Memory B cell (primary cell): ENCODE measurements at places on chromosomes 5 and 9.

DNA sequence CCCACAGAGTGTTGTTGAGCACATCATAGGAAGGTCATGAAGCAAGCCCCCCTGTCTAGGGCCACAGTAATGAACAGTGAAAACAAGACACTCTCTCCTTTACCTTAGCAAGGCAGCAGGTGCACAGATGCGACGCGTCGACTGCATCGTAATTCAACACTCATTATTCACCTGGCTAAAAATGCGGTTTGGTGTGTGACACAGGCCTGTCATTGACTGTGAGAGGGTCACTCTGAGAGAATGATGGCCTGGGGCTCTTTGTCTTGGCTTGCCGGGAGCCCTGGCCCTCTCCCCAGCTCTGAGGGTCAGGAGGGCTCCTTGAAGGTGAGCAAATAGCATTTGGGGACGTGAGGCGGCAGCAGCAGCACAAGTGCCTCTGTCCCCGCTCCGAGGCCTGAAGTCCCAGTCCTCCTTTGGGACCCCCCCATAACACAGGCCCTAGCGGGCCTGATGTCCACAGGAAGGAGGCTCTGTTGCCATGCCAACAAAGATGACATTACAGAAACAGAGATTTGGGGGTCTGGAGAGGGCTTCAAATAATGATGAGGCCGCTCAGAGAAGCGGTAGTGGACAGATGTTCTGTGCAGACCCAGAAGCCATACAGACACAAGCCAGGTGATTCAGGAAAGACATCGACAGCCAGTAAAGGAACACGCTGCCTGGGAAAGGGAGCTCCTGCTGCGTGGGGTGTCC is 46.7 kb downstream of the SHB start:
- no peak for DNase-seq

GRCh38 chr9:107630156-107630555 is 140.6 kb upstream of the KLF4 start:
- no peak for DNase-seq

GRCh38 chr5:154287136-154287535 is 96.6 kb downstream of the GALNT10 start:
- no peak for DNase-seq

DNA sequence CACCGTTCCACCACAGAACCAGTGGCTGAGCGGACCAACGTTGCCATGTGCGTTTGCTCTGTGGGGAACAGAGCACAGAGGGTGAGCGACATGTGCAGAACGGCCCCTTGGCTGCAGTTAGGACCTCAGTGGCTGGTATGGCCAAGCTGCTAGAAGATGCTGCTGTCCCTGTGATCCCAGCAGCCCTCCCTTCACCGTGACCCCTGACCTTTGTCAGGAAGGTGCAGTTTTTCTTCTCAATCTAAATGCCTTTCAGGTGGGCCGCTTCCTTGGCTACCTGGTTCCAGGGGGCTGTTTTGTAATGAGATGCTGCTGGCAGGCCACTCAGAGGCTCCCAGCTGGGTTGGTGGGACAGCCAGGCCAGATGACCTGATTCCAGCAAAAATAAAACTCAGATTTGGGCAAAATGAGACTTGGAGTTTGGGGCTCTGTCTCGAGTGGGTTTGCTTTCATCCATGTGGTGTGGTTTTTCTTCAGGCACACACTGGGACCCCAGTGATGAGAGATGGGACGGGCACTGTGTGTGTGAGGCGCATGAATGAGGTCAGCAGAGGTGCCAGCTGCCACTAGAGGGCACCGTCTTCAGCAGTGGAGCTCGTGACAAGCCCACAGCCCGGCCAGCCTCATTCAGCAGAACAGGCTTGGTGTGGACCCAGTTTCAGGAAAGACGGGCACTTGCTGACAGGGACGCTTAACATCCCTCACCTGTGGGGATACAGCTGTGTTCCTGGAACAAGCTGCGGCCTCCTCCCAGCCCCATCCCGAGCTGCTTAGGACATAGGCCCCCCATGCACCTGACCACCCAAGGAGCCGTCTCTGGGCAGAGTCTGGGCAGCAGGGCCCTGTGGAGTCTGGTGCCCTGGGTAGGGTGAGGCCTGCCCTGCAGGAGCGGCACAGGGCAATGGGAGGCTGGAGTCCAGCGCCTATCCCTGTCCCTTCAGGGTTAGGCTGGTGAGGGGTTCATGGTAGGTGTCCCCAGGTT is 4.1 kb downstream of the MRPS2 start:
- DNase-seq, result peak; percentile 34

DNA sequence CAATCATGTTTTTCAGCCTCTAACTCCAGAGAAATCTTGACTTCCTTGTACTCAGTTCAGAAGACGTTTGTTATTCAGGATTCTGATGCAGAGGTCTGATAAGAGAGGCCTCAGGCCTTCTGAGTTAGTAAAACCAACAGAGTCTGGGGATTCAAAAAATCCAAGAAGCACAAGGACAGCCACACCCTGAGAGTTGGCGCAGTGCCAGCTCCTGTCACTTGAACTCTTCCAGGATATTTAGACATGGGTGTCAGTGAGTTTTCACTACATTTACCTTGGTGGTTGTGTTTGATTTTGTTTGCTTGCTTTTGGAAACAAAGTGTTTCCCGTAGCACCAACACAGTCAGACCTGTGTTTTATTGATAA is 41.6 kb upstream of the PDE8B start:
- DNase-seq, result no peak

- no peak for DNase-seq
Observed at GRCh38 chr9:121638901-121639592, 12.4 kb upstream of the DAB2IP start.

DNA sequence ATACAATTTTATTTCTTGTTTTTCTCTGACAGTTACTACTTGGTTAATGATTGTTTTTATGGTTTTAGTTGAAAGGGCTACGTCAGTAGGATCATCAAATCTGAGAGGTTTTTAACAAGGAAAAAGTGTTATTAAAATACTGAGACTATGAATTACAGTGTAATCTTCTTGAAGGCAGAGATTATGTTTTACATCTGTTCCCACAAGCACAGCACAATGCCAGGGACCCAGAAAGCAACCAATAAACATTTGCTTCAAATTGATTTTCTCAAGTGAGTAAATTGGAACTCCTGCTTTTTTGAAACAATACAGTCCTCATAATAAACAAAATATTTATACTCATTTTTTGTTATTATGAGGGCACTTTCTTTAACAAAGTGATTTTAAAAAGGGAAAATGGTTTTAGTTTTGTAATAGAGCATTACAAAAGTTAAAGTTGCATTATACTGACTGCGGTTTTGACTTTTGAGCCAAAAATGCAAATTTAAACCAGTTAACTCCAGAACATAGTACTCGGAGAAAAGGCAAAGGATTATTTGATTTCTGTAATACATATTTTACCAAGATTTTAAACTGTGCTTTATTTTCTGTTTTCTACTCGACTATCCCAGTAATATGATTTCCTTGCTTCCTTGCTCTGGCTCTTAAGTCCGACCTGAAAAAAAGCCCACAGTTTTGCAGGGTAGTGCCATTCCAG is 176.9 kb downstream of the GDNF start:
- DNase-seq, result no peak

GRCh38 chr9:127991017-127991756 is 10.4 kb upstream of the EEIG1 start:
- DNase-seq, result peak; percentile 50

DNA sequence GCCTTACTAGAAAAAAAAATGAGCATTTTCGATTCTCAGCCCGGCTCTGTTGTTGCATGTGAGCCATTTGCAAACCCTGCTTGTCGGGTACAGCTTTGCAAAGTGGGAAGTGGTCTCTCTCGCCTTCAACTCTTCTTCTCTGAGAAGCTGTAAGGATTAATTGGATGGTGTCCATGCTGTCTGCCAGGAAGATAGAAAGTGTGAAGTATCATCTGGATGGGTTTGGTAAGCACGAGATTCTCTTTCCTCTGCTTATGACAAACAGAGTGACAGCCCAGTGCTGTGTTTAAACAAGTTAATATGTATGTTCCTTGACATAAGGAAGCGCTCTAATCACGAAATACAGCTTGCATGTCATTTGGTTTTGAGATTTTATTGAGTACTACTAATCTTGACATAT is 109.1 kb upstream of the SPATA31D4 start:
- no peak for DNase-seq

DNA sequence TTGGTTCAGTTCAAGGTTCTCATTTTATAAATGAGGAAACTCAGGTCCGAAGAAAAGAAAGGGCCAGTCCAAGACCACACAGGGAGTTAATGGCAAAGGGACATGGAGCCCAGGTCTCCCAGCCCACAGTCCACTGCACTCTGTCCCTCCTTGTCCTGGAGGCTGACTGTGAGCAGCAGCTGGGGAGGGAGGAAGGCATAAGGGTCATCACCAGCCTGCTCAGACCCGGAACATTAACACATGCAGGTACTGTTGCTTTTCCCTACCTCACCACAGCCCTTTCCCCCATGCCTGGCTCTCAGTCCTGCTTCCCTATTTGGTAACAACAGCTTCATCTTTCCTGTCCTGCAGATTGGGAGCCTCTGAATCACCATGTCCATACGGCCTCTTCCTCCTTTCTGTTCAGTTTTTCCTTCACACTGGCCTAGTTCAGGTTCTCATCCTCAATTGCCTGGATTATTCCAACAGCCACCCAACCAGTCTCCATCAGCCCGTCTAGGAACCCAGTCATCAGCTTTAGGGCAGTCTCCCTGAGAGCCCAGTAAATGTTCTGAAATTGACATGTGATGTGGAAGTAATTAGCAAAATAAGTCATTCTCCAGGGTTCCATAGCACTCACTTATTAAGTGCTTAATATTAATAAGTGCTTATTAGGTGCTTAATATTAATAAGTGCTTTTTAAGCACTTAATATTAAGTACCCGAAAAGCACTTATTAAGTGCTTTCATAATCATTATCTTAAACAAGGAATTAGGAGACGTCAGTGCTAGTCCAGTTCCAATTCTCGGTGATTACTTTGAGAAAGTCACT is 4.3 kb downstream of the GPX3 start:
- no peak for DNase-seq

DNA sequence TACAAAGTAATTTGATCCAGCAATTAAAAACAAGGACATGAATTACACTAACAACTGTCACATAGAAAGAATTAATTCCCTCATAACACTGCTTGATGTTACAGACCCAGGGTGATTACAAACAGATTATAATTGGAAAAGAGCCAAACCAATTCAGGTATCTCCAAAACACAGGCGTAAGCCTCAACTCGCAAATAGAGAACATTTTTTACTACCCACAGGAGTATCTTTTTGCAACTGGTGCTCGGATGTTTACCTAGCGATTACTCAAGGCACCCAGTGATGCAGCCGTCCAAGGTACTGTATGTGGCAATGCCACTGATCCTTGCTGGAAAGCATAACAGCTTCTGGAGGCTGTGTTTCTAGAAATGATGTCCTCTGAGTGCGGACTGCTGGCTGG is 386.1 kb upstream of the KIF2A start:
- no peak for DNase-seq

- no peak for DNase-seq
Observed at GRCh38 chr5:180373454-180373853, 20.3 kb upstream of the GFPT2 start.

- DNase-seq, result no peak
Observed at GRCh38 chr5:138721979-138722378, 31.2 kb upstream of the CTNNA1 start.
